ENCODE measurements at places on chromosomes 2 and 18.

DNA sequence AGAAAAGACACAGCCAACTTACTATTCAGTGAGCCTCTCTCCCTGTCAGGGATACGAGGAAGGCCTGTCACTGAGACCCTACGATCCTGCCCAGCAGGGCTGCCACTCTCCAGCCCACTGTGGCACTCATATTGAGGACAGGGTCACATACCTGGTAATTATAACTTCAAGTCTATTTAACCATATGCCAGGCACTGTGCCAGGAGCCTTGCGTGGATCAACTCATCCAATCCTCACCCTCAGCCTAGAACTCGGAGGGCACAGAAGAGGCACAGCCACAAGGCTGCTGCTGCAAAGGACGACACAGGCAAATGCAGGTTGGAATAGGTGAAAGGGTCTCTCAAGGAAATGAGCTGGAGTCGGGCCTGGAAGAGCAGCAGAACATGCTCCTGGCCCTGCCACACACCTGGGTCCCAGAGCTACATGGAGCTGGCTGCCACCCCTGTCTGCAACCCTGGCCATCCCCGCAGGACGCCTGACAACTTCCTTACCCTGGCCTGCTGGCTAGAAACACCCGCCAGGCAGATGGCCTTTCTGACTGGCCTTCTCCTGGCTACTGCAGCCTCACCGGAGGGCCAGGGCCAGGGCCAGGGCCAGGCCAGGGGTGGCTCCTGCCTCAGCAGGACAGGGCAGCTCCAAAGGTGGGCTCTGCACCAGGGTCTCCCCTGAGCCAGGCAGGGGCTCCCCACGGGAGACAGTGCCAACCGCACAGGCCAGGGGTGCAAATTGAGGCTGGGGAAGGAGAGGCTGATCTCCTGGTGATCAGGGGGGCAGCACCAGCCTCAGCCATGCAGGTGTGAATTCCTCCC is 32.1 kb upstream of the SLC66A3 start:
- DNase-seq = no peak

DNA sequence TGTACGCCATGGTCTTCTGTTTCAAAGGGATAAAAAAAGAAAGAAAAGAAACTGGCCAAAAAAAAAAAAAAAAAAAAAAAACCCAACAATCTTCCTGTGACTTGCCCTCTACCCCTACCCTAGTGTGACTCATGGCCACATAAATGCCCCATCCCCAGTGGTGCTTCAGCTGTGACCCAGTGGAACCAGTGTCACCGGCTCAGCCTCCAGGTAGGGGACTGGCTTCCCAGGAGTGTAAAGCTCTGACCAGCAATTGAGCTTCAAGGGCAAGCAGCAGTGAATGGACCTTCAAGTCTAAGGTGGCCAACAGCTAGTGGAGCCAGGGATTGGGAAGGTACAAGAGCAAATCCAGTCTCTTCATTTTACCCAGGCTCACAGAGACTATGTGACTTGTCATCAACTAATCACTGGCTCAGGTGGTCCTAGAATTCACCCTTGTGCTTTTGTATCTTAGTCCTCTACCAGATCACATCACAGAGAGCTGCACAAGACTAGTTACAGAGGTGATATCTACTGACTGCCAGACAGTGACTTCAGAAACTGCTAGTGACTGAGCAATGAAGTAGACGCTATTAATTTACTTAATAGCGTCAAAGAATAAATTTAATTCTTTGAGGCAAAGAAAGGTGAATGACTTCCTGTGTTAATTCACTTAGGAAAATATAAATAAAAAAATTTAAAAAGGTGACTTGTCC is 1.3 kb upstream of the TGFBRAP1 start:
- DNase-seq = no peak

DNA sequence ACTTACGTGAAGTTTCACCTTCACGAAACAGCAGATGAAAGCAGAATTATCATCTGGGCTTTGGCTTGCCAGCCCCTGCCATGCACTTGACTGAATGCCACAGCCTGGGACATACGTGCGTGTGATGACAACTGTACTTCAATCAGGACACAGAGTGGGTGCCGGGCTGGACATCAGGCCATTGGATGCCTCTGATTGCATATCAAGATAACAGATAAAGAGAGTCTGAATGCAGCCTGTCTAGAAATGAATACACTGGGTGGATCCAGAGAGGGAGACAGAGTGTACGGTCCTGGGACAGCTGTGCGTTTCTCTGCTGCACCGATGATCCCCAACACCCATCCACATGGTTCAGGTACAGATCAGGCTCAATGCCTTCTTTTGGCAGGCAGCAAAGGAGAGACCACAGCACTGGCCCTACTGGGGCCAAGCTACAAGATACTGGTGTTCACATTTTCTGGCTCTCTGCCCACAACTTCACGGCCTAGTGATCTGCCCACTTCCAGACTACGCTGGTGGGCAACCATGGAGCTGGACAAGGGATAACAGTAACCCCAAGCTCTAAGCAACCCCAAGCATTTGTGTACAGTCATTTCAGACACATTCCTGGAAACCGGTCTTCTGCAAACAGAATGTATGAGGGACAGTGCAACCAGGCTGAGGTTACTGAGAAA is 35.6 kb downstream of the FBLN7 start:
- no peak for DNase-seq

GRCh38 chr18:24187049-24187448 is 48.2 kb downstream of the CABYR start:
- DNase-seq = no peak

DNA sequence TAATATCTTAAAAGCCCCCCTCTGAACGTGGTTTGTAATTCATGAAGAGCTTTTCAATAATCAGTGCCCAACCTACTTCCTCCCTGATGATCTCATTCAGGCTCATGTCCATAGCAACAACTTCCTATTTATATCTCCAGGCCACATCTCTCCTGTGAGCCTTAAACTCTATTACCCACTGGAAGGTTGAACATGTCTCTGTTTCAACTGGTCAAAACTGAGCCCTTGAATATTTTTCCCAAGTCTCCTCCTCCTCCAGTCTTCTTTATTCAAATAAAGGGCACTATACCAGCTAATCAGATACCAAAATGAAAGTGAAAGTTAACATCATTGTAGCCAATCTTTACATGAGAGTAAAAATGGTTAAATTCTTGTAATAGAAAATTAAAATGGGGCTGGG is 63.7 kb upstream of the ITGA4 start:
- DNase-seq = peak; percentile 56

DNA sequence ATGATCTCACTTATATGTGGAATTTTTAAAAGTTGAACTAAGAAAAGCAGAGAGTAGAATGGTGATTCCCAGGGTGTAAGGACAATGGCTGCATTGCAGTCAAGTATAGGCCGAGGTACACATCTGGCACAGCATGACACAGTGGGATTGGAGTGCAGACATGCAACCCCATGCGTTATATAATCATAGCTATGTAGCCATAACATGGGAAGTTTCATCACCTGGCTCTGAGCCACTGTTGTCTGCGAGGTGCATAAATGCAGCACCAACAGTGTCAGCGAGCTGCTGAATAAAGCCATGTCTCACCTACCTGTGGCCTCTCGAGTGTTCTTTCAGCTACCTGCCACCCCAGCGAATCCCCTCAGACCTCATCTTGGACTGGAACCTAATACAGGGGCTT is 61.7 kb downstream of the CDC42EP3 start:
- no peak for DNase-seq

DNA sequence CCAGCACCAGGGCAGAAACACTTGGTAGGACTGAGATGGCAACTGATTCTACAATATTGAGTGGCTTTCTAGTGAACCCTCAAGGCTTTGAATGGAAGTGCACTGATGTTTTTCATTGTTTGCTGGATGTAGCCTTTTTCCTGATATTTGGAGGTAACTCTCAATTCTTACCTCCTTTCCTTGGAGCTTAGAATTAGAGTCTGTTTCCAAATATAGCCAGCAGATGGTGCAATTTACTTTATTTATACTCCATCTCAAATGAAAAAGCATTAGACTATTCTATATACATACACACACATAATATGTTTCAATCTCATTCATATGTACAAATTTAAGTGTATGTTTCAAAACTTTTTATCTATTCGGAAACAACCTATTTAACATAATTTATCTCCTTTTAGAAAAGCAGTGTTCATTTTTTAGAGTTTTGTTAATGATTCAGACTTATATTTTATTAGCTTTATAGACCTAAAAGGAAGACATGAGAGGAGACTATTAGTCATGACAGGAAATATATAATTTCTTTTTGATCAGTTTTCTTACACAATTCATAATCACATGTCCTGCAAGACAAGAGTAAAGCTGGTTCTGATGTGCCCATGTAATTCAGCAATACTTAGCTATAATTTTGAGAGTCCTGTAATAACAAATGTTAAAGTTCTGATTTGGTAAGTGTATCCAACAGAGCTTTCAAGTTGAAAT is 124.8 kb downstream of the NUP35 start:
- DNase-seq = peak; percentile 34
